ACHN (cell line): ENCODE measurements at places on chromosomes 3 and 15.

DNA sequence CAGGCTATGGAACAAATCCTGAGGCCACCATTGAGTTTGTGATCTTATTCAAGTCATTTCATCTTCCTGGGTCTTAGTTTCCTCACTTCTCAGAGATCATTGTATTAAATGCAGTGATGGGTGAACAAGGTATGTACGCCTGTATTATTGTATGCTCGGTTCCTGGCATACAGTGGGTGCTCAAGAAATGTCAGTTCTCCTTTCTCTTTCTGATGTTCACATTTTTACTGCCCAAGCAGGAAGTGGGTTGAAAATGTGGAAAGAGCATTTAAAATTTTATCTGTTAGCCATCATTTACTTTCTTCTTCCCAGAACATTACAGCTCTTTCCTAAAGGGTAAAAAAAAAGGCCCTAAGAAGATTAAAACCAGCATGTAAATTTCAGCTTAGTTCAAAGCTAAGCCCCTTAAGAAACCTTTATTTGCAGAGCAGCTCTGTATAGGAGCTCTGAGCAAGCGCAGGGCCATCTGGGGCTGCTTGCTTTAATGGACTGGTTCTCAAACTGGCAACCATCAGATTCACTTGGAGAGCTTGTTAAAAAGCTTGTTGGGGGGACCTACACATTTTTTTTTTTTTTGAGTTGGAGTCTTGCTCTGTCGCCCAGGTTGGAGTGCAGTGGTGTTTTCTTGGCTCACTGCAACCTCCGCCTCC, 179.4 kb downstream of the CHST2 start:
- DNase-seq = no peak

GRCh38 chr3:108251265-108251664, 29.0 kb upstream of the IFT57 start:
- DNase-seq = no peak

DNA sequence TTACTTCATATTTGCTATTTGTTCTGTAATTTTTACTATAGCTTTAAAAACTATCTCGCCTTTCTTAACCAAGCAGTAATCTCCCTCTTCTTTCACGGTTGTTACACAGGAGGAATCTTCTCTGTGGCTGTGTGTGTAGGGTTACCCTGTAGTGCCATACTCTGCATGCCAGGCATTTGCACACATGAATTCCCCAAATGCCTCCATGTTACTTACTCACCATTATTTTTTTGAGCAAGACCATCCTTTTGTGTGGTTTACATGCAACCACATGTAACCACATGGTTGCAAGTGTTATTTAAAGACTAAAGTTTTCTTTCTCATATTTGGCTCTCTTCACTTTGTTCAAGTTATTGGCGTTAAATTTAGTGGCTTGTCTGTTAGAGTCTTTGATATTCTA, 45.5 kb downstream of the HPS3 start:
- DNase-seq = peak; percentile 92

DNA sequence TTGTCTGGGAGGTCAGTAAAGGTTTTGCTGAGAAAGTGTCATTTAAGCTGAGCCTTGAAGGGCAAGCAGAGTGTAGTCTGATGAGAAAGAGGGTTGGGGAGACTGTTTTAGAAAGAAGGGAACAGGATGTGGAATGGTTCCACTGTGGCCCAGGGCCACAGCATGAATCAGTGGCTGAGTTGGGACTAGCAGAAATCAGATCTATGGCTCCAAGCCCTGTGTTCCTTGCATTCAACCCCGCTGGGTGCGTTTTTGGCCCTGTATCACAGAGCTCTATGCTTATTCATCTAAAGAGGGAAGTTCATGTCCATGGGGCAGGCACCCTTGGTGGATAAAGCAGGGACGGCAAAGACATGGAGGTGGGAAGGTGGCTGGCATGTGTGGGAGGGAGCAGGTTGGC, 151.3 kb downstream of the CACNA1D start:
- no peak for DNase-seq

DNA sequence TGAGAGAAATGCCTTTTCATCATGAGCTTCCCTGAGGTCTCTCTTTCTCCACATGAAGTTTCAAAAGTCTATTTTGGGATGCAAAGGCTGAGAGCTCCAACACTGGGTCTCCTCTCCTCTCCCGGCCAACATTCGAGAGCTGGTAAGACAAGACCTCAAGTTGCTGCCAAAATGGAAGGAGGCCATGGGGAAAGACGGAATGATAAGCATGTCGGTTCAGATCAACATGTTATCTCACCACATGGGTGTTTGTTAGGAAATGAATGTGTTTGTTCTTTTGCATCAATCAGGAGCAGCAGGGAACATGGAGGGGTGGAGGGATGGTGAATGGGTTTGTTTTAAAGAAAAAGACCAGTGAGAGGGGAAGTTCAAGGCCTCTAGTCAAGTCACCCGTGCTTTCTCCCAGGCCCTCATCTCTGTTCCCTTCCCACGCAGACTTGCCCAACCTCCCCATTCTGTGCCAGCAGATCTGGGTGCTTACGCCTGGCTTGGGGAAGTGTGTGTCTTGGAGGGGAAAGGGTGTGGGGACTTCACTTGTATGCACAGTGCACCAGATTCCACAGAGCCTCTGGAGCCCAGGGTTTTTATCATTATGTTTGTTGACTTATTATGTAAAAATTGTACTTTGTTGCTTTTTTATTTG, 23.5 kb upstream of the ATP10A start:
- DNase-seq = no peak

GRCh38 chr3:79367803-79368202, 400.0 kb downstream of the ROBO1 start:
- no peak for DNase-seq

- DNase-seq = no peak
These were observed 35.4 kb upstream of the TRIM71 start for GRCh38 chr3:32782407-32782806.

DNA sequence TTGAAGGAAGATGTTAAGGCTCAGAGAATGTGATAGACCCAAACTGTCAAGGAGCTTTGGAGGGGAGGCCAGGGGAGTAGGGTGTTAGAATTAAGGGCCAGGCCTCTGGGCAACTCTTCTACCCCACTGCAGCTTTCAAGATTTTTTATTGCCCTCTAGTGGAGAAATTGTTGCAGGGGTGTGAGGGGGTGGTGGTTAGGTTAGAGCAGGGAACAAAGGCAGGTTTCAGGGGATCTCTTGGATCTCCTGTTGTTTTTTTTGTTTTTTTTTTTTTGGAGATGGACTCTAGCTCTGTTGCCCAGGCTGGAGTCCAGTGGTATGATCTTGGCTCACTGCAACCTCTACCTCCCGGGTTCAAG, 1.4 kb upstream of the SEC13 start:
- DNase-seq = peak; percentile 31

DNA sequence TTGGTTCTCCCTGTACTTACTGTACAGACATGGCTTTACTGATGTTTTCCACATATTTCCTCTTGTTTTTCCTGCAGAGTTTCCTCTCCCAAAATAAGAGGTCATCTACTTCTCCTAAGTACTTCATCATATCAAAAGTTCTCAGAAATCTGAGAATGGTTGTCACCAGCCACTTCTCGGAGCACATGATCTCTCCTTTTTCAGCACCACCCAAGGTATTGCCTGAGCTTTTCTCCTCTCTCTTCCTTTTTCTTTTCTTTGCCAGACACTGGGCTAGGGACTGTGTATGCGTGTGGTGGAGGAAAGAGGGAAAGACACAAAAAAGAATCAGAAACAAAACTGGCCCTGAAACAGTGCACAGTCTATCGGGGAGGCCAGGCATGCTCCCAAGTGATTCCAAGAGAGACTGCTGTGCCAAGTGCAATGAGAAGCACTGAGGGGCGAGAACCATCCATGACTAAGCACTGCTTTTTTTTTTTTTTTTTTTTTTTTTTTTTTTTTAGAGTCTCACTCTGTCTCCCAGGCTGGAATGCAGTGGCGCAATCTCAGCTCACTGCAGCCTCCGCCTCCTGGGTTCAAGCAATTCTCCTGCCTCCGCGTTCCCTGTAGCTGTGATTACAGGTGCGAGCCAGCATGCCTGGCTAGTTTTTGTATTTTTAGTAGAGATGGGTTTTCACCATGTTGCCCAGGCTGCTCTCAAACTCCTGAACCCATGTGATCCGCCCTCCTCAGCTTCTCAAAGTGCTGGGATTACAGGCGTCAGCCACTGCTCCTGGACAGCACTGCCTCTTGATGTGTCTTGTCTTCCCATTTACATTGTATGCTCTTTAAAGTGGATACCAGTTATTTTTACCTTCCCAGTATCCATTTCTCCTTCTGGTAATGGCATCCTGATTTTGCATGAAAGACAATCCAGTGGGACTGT, 194.0 kb upstream of the FEZF2 start:
- DNase-seq = peak; percentile 56

DNA sequence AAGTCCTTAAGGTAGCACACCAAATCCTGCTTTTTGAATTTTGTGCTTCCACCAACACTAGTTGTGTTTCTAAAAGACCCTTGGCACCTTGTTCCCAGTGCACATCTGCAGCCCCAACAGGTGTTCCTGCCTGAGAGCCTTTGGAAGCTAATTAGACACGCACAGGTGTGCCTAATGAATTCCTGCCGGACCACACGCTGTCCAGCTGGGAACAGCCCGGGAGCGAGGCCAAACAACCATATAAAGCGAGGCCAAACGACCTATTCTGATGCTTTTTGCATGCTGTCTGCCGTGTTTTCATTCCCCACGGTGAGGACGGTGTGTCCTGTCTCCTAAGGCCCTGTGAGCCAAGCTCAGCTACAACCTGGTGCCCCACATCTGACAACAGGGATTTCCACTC, 99.5 kb downstream of the ATG7 start:
- DNase-seq = no peak

DNA sequence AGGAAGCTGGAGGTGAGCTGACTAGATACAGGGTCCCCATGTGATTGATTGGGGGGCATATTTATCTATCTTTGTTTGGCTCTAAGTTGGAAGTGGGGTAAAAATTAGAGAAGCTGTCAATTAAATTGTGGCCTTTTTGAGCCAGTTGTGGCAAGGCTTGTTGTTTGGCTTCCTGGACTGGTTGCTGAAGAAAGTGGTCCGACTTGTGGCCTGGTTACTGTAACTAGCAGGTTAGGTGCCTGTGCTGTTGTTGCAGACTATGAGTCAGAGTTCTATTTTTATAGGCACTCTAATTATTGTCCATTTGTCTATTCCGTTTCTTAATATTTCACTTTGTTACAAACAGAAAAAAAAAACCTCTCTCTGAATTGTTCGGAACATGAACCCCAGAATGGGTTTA, 129.1 kb upstream of the CNTN6 start:
- DNase-seq = no peak

GRCh38 chr15:35111861-35112260, 26.8 kb upstream of the NANOGP8 start:
- DNase-seq = no peak

DNA sequence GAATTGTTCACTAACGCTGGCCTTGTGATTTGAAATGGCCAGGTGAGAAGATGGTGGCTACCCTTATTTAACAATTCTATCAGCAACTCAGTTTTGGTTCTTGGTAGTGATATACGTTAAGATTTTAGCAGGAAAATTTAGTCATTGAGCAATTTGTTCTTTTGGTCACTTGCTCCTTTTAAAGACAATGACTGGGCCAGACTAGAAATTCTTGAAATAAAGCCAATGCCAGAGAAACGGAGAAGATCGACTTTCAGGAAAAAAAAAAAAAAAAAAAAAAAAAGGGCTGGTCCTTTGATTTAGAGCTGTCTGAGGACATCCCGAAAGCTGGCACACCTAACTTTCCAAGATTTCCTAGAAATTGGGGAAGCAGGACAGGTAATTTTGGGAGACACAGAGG, 178.5 kb downstream of the FNDC3B start:
- no peak for DNase-seq

DNA sequence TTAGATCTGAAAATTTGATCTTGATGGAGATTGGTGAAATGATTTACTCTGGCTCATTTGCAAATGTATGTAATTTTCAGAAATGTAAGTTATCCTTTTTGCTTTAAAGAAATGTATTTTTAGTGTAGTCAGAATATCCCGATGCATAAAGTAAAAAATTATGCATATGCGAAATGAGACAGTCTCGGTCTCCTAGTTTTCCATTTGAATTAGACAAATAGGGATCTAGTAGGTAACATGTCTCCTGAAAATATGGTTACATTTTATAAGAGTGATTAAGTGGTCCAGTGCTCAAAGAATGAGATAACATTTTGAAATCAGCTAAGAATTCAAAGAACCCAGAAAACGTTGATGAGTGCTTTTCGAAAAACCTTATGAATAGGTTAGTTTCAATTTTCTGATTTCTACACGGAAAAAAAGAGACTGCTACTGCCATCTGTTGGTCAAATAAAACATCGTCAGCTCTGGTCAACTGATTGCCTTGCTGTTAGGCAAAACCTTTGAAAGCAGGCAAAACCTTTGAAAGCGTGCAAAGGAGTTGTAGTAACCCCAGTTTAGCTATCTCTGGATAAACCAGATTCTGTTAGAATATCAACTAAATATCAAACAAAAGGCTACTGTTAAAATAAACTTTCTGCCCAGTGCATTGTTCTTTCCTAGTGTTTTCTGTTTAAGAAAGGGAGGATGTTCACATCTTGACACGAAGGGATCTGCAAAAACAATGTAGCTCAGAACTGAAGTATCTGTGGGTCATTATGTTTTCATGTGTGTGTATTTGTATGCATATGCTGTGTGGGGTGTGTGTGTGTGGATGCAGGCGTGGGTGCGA, 59.3 kb upstream of the CHMP2B start:
- DNase-seq = peak; percentile 48

GRCh38 chr3:186333256-186333655, 28.8 kb downstream of the DGKG start:
- no peak for DNase-seq

DNA sequence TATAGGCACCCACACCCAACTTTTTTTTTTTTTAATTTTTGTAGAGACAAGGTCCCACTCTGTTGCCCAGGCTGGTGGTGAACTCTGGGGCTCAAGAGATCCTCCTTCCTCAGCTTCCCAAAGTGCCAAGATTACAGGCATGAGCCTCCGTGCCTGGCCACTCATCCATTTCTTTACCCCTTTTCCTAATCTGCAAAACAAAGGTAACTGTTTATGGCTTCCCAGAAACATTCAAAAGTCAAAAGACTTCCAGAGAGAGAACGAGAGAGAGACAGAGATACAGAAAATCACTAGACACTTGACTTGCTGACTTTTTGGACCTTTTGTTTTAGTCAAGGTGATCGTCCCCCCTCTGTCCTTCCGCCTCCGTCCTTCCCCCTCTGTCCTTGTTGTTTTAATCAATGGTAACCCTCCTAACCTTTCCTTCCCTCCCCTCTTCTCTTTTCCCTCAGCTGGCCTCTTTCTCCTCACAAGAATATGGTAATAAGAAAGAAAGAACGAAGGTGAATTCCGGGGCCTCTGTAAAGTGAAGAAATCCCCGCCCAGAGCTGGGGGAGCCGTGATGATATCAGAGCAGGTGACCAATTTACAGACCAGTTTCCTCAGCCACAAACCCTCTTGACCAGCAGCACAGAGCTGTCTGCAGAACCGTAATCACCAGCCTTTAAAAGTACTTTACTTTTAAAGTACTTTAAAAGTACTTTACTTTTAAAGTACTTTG, 21.9 kb downstream of the KLHL6 start:
- no peak for DNase-seq
